ENCODE measurements at places on chromosomes 1 and 21. TPM values are rescaled to one million over a fixed set of nuclear protein-coding genes. Genes with fewer than 3 reads are reported as not detected.
A peak's percentile ranks its signal among the peaks of the same experiment; 100 is the strongest.

ZSCAN20 gene
- 3.0 TPM for total RNA-seq

GRCh38 chr1:204442376-204443259 is 31.0 kb upstream of the PPP1R15B start:
- peaks cover 13% of the 10 kb centered on the region for H3K4me1 ChIP-seq
- no peak overlapping the region for H3K4me3 ChIP-seq
- peaks cover 6% of the 10 kb centered on the region for H3K36me3 ChIP-seq

DNA sequence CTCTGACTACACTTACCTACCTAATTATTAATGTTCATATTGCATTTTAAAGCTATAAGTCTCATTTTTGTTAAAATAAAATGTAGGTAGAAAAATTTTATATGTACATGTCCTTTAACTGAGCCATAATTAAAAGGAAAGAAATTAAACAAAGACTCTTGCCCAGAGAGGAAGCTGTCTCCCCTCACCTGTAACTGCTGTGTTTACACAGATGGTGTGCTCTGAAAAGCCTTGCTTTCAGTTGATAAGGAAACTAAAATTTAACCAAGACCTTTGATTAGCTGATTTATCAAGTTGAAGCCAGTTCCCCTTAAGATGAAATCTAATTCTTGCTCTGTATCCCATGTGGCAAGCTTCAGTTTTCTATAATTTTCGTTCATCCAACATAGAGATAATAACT is 213.5 kb downstream of the LYPLAL1 start:
- no peak overlapping the region for H3K4me3 ChIP-seq
- DNase-seq = no peak
- H3K27ac ChIP-seq = no peak overlapping the region

NUDT4B gene
- total RNA-seq = 42.5 TPM

- H3K4me3 ChIP-seq = no peak overlapping the region
- peaks cover 48% of the 10 kb centered on the region for H3K4me1 ChIP-seq
- peak overlapping the region; percentile 76 for H3K27ac ChIP-seq
- no peaks in the 10 kb centered on the region for H3K36me3 ChIP-seq
- no peaks in the 10 kb centered on the region for H3K27me3 ChIP-seq
Measured at GRCh38 chr1:40939320-40940059, 40.0 kb upstream of the CTPS1 start.

- no peaks in the 10 kb centered on the region for H3K27me3 ChIP-seq
- H3K4me3 ChIP-seq = no peak overlapping the region
- DNase-seq = no peak
- no peaks in the 10 kb centered on the region for H3K4me1 ChIP-seq
Measured at GRCh38 chr1:218686258-218686657, 341.1 kb downstream of the TGFB2 start.

Measured in body of pancreas (tissue), 4 donors.